ENCODE measurements at places on chromosomes 16 and 17.

DNA sequence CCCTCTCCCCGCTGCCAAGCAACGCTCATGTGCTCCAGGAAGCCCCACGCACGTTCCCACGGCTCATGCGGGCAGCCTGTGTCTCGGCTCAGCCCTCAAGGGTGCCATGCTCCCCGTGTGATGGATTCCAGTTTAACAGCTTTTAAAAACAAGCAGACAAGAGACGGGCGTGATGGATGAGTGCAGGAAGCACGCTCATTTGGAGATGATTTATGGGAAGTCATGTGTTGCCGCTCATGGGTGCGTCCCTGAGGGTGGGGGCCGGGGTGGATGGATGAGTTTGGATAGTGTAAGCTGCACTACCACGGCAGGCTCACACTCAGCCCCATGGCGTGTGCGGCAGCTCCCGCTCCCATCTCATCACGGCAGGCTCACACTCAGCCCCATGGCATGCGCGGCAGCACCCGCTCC is 132.8 kb downstream of the RBFOX3 start:
- DNase-seq: no peak

DNA sequence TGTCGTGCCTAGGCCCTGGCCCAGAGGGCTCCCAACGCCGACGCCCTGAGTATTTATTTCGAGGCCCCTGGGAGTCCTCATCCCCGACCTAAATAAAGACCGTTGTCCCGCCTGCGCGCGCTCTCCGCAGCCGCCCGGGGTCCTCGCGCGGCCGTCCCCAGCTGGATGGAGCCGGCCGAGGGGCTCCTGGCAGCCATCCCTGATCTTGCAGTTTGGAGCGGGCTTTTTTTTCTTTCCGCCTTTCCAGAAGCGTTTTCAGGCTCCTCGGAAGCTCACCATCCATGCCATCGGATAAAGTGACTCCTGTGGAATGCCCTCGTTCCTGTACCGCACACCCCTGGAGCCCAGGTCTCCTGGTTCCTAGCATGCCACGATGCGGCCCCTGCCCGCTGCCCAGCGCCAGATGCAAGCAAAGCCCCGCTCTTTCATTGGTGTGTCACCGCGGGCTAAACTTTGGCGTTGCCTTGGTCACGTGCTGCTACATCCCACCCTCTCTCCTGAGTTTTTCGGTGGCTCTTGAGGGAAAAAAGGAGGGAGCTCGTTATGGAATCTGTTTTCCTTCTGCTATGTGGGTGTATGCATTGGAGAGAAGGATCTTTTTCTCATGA is 716 bp downstream of the TMEM94 start:
- no peak for DNase-seq

DNA sequence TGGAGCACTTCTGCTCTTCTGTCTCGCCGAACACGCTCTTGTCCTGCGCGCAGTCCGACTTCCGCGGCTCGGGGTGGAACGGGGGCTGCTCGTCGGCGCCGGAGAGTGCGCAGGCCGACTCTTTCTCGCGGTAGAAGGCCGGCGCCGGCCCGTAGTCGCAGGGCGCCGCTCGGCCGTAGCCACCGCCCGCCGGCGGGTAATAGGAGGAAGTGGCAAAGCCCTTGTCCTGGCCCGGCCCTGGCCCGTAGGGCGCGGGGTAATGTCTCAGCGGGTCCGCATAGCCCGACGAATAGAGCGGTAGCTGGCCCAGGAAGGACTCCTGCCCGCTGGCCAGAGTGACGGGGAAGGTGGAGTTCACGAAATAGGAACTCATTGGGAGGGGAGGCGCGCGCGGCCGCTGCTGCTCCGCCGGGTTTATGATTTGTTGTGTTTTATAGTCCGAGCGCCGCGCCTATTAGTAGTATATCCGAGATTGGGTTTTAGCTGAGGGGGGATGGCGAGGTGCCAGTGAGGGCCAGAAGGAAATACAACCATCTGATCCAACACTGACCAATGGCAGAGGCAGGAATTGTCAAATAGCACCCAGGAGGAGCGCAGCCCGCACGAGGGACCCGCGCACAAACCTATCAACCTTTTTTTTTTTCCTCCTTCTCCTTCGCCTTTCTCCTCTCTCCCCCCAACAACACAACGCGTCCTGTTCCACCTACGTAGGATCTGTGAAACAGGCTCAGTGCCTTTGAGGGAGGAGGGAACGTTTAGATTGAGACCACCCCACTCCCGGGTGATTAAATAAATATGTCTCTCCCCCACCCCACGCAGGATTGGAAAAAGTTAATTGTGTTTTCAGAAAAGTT is 4.4 kb upstream of the HOXB5 start:
- DNase-seq: no peak

DNA sequence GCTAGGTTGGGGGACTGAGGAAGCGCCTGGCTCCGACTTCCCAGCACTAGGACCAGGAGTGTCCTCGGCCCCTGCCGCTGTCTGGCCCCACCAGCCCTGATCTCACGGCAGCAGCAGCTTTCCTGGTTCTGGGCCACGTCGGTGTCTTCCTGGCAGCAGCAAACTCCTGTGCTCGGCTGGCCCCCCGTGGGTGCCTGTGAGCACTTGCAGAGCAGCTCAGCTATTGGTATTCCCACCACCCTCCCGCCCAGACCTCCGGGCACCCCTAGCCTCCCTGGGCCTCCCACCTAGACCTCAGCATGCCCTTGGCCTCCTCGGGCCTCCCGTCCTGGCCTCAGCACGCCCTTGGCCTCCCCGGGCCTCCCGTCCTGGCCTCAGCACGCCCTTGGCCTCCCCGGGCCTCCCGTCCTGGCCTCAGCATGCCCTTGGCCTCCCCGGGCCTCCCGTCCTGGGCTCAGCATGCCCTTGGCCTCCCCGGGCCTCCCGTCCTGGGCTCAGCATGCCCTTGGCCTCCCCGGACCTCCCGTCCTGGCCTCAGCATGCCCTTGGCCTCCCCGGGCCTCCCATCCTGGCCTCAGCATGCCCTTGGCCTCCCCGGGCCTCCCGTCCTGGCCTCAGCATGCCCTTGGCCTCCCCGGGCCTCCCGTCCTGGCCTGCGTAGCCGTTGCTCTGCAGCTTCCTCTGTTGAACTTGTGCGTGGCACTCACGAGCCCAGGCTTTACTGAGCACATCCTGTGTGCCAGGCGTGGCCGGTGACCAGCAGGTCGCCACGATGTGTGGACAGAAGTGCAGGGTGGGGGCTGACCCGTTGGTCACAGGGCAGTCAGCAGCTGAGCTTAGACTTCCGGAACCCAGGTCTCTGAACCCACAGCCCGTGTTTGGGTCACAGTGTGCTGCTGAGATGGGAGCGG is 51.8 kb upstream of the ACSF3 start:
- DNase-seq: no peak

DNA sequence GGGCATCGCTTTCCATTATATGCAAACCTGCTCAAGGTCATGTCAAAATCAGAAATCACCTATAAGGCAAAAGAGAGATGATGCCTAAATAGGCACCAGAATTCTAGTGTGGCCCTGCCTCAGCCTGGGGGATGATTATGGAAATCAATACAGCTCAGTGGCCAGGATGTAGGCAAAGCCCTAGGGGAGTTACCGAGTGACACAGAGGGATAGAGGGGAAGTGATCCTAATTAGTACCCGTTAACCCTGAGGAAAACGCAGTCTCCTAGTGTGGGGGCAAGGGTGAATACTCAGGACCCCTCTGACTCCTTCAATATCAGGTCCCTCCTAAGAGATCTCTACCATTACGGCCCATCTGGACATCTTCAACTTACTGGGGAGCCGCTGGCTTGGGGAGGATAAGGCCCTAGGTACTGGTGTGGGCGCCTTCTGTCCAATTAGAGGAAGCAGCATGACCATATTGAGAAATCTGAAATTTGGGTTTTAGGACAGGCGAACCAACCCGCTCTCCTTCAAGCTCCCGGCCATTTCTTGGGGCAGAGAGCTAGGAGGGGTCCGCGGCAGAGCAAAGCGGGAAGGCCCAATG is 725 bp downstream of the NT5C3B start:
- DNase-seq: no peak

DNA sequence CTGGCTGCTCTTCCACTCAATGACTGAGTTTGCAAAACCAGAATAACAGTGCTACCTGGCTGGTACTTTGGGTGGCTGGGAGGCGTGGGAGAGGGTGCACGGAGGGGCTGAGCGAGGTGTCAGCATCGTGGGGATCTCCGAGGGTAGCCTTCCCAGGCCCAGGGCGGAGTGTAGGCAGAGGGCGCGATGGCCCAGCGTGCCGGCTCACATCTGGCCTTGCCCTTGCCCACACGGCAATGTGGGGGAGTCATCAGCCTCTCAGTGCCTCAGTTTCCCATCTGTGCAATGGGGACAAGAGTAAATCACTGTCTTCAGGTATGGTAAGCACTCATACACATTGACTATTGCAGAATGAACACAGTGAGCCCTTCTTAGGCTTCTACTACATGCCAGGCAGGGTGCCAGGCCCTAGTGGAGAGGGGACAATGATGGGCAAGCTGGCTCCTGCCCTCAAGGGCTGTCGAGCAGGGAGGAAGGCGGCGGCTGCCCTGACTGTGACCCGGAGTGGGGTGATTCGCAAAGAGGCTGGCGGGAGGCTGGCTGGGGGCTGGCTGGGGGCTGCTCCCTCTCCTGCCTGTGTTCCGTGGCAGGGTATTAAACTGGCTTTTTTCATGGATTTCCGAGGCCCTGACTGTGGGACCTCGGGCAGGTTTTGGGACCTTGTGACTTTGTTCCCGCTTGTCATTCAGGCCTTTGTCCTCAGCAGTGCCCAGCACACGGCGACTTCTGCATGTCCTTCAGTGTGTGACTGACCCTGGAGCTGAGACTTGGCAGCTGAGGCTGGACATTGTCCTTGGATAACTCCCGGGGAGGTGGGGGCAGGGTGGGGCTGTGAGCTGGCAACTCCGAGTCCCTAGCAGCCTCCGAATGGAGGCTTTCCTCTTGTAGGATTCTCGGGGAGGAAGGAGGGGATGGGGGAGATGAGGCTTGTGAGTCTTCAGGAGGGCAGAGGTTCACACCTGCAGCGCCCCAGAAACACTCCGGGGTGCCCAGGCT is 243.1 kb downstream of the SEC14L1 start:
- no peak for DNase-seq

Data from AG09319 (cell line).